ENCODE measurements at places on chromosomes 6 and 20.

DNA sequence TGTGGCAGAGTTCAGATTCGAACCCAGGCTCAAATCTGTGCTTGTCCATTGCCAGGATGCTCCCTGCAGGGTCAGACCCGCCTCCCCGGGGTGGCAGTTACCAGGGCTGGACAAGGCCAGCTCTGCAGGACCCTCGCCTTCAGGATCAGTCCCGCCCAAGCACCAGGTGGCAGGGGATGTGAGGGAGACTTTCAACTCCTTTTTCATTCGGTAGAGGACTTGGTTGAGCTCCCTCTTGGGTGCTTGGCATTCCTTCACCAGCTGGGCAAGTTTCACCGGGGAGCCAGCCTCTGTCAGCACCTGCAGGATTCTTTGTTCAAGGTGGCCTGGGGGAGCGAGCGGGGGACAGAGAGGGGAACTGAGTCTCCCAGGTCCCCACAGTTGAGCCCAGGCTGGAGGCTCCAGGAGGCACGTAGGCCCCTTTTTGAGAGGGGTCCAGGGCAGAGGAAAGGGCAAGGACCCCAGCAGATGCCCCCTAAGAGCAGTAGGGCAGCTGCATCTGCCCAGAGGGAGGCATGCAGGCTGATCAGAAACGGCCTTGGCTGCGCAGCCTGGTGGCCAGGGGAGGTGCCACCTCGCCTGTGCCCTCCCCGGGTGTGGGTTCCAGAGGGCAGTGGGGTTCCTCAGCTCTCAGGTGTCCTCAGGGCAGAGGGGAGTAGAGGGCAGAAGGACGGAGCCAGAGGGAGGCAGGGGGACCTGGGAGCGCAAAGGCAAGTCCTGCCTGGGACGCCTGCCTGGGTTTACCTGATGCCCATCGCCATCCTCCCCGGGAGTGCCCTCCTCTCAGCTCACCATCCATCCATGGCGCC lies 3.9 kb downstream of the ZBP1 start:
- no peak for DNase-seq

DNA sequence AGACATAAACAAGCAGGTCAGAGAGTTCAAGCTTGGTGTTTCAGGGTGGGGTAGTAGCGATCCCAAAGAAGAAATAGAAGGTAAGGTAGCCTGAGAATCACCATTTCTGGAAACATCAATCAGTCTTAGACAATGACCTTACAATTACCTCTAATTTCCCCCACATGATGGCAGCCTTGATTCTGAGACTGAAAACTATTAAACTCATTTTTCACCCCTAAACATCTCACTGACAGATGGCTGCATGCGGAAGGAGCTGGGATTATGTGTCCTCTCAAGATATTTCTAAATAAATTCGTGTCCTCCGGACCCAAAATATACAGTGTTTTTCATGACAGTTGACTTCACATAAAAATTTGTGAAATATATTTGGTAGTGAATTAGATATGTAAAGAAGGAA lies 61.0 kb downstream of the KIF6 start:
- no peak for DNase-seq

DNA sequence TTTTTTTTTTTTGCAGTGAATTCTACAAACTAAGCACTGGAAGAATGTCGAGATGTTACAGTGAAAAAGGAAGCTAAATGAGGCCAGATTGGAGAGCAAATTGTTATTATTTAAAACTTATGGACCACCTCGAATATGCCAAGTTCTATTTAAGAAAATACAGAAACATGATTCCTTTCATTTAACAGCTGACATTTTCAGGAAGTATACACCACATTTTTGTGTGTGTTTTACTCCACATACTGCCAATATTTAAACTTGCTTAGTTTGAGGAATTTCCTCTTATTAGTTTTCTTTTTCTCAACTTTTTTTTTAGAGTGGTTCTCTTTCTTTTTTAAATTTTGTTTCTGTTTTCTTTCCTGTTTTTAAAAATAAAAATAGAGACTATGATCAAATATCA lies 37.0 kb upstream of the GCLC start:
- no peak for DNase-seq

GRCh38 chr20:63133481-63134091 lies 82.3 kb downstream of the YTHDF1 start:
- DNase-seq, result no peak

DNA sequence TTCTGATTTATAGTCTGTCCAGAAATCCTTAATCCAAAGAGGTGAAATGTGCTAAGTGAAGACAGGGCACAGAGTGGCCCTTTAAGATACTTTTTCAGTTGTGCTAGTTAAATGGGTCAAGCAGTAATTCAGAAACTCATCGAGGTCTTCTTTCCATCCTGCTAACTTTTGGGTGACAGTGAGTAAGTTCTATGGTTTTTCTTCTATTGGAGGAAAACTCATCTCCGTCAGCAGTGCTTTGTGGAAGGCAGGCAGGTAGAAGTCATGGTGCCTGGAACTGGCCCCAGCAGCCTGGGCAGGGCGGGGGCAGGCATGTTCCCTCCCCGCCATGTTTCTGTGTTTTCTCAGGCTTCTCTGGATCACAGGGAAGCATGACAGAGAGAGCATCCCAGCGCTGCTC lies 66.5 kb upstream of the SCP2D1 start:
- no peak for DNase-seq

GRCh38 chr6:128848212-128848935 lies 34.6 kb upstream of the LAMA2 start:
- DNase-seq, result no peak

GRCh38 chr6:30839671-30840070 lies 44.6 kb upstream of the DDR1 start:
- DNase-seq, result no peak

Data from stimulated activated CD4-positive, alpha-beta T cell treated with anti-CD3 and anti-CD28 coated beads, Interleukin-1b, Interleukin-23, amount 100 ng/mL, for 24 hours (primary cell).